ENCODE measurements at places on chromosomes 4 and X.

- no peak for DNase-seq
Measured at GRCh38 chr4:34534916-34535315, 1709.4 kb downstream of the ARAP2 start.

DNA sequence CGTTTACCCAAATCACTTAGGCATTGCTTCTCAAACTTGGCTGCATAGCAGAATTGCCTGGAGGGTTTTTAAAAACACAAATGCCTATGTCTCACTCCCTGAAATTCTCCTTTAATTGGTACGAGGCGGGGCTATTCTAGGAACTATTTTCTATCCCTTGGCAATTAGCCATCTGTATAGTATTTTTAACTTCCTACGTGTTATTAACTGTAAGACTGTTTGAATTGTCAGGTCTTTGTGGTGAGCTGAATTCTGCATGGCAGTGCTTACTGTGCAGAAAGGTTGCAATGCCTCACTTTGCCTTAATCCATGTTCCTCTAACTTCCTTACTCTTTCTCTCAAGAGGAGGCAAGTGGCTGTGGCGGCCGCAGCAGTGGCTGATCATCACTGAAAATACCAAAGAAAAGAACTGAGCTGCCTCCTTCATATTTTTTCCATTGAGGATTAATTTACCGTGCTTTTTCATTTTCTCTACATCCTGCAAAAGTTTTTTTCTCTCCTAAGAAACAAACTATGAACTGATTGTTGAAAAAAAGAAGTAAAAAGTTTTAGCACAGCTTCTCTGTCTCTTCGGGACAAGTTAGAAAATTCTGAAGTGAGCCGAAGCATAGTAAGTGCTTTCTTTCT lies at the start of gene SHROOM3:
SHROOM3 (plus strand) TSS at position 329 of the 627 bp plus-strand sequence. CDS start 824 bp downstream, outside the sequence.
- DNase-seq, result no peak

DNA sequence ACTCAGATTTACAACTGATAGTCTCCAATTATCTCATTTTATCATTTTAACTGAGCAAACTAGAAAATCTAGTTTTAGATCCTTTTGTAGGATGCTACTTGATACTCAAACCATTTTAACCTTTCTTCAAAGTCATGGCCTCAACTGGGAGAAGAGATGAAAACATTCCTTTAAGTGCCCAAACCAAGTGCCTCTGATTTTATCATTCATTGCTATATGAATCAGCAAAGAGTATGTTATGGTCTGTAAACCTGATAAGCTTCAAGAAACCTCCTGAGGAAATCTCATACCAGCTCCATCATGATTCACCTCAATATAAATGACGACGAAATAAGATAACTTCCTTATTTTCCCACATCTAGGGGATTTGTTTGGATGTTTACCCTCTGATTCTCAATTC lies 119.9 kb downstream of the FAM13A start:
- DNase-seq, result no peak

DNA sequence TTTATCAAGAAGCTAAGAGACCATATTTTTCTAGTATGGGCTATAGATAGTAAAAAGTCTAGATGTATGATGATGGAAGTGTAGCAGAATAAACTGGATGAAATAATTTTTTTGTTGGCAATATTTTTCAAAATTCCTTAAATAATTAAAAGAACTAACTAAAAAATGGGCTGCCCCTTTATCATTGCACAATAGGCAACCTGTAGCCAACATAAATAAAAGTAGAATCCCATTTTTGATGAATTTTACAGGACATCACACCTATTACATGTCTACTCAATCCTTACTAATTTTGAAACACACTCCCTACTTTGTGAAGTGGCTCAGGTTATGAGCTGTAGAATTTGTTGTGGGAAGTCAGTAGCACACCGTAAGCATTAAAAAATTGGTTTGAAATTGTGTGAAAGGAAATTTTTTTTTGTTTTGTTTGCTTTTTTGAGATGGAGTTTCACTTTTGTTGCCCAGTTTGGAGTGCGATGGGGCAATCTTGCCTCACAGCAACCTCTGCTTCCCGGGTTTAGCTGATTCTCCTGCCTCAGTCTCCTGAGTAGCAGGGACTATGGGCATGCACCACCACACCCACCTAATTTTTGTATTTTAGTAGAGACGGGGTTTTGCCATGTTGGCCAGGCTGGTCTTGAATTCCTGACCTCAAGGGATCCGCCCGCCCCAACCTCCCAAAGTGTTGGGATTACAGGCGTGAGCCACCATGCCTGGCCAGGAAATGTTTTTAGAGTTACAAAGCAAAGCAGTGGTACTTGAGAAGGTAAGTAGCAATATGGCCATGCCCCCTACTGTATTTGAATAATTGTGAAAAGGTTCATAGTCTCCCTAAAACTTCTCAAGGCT lies 8.9 kb upstream of the RUFY3 start:
- DNase-seq, result no peak

GRCh38 chr4:1366371-1367229 lies 19.6 kb downstream of the UVSSA start:
- no peak for DNase-seq

DNA sequence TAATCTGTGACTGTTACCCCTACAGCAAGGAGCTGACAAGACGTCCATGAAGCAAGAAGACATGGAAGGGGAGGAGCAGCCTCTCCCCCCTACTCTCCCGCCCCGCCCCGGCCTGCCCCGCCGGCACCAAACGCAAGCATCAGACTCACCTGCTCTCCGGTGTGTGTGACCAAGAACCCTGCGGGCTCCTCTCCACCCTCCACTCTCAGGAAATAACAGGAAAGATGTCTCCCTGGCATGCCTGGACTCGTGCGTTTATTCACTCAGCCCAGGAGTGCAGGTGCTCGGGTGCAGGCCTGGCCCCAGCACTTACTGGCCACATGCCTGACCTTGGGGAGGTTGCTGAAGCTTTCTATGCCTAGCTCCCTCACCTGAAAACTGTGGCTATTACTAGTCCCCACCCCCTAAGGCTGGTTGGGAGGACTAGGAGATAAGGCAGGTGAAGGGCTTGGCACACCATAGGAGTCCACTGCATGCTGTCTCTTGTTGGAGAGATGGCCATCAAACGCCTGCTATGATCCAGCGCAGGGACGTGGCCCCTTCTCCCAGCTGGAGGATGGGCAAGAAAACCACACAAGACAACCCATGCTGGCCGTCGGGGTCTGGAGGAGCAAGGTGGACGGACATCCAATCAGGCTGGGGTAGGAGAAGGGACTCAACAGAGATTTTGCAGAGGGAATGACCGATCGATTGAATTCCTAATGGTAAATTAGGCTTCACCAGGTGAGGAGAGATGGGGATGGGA lies 34.9 kb upstream of the CLDN24 start:
- no peak for DNase-seq

DNA sequence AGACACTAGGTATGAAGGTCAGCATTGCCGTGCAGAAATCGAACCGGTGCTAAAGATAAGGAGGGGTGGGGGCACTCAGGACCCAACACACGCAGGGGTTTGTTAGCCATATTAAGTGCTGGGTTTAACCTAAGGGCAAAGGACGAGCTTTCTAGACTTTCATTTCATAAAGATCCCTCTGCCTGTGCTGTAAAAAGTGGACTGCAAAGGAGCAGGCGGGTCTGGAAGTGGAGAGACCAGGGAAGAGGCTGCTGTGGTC lies 1.3 kb downstream of the CASP3 start:
- no peak for DNase-seq

DNA sequence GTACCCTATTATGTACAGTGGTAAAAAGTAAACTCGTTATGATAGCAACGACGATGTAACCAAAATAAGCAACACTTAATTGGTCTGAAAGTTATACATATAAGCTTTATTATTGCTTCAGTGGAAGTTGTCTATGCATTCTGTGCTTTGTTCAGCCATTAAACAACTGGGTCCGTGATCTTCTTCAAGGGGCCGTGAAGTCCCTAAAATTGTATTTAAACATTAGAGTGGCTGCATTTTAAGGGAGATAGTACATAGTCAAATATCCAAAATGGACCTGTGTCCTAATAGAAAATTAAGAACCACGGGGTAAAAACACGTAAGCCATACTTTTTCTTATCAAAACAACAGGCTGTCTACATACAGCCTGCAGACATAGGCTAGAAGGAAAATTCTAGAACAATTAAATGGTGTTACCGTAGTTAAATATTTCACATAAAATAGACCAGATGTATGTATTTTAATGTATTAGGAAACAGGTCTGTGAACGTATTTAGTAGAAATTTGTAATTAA lies 2.1 kb downstream of the GUCY1A1 start:
- DNase-seq, result no peak

DNA sequence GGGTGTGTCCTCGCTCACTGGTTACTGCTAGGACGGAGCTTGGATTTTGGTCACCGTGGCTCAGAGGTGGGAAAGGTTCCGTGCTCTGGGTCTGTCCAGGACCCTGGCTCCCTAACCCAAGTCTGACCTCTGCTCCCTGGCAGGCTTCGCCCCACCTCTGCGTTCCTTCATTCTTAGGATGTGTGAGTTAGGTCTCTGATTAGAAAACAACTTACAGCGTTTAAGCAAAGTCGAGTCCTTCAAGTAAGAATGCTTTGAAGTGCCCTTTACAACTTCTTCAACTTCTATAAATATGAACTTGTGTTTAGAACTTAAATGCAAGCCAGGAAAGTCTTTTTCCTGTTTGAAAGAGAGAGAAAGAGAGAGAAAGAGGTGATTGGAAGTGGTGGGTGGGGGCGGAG lies 891 bp downstream of the TLR2 start:
- no peak for DNase-seq

GRCh38 chr4:40055863-40056715 lies 561 bp upstream of the N4BP2 start:
- peak; percentile 32 for DNase-seq

DNA sequence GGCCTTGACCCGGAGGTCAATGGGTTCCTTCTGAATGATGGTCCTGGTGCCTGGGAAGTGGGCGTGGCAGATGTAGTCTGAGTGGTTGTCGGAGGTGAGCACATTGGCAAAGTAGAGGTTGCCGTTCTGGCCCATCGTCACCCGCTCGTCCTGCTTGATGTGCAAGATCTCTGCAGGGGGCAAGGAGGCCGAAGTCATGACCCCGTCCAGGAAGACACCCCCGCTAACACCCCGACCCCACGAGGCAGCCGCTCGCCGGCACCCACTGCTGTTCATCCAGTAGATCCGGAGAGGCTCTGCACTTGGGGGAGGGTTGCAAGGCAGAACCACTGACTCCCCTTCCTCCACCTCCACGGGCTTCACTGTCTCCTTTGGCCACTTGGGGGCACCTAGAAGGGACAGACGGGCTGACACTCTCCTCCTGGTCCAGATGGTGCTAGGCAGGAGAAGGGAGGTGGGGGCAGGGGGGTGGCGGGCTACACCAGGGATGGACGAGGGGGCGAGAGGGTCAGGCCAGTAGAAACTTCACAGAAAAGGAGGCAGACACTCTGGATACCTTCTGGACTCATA lies 15.1 kb downstream of the L1CAM start:
- no peak for DNase-seq

DNA sequence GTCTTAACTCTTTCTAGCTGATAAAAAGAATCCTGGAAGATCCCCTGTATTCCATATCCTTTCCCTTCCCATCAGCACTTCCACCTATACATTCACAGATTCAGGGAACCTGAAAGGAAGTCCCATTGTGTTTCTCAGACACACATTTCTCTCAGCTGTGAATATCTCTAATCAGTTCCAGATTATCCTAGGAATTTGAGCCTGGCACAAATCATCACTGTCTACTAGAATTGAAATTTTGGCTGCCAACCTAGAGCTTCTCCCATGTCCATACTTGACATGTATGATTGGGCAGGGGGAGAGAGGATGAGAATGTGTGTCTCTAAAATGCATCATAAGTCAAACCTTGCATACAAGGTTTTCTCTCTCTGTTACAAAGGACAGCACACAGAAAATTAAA lies 53.1 kb downstream of the NDST3 start:
- DNase-seq, result no peak

- DNase-seq, result no peak
Measured at GRCh38 chrX:152212969-152213368, 74.6 kb upstream of the MAGEA10 start.

- DNase-seq, result no peak
Measured at GRCh38 chrX:103453655-103454054, 65.6 kb downstream of the RAB40A start.

GRCh38 chr4:169226565-169226964 lies 44.2 kb downstream of the SH3RF1 start:
- no peak for DNase-seq

DNA sequence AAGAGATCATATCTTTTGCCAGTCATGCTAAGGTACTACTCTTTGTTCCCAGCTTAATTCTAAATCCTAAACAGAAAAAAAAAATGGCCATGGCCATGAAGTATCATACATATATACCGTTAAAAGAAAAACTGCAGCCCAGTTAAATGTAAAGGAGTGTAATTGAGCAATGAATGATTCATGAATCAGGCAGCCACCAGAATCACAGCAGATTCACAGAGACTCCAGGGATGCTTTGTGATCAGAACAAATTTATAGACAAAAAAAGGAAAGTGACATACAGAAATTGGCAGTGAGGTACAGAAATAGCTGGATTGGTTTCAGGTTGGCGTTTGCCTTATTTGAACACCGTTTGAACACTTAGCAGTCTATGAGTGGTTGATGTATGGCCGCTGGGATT lies 42.1 kb upstream of the PDGFC start:
- no peak for DNase-seq

DNA sequence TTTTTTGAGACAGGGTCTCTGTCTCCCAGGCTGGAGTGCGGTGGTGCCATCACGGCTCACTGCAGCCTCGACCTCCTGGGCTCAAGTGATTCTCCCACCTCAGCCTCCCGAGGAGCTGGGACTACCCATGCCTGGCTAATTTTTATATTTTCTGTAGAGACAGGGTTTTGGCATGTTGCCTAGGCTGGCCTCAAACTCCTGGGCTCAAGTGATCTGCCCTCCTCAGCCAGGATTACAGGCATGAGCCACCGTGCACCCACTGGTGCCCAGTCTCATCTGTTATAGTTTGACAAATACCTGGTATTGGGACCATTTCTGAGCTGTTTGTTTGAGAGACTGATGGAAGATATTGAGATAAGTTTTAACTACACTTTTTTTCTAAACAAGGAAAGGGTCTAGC lies 57.5 kb upstream of the SMIM10 start:
- DNase-seq, result no peak

DNA sequence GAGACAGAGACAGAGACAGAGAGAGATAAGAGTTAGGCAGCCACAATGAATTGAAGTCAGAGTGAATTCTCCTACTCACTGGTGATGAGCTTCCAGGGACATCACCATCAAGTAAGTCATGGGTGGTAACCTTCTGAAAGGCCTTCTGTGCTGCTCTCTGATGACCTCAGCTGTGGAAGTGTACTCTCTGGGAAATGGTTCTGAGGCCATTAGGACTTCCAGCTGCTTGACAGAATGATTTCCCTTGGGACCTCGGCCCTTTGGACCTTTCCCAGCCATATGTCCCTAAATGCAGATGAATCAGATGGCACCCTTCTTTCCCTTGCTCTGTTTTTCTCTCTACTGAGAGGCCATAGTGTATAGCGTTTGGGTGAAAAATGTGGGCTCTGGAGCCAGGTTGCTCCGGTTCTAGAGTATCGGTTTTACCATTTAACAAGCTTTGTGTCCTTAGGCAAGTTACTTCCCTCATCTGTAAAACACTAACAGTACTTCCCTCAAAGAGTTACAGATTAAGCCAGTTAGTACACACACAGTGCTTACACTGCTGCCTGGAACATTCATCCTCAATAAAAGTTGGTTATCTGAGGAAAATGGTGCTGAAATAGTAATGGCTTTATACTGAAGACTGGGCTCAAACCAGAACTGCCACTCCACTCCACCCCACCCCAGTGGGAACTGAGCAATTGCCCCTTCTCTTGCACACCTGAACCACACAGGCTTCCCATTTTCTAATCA lies 7.6 kb downstream of the SEPTIN11 start:
- no peak for DNase-seq

Measured in GM19239 (cell line).